Left ventricle myocardium inferior (tissue), 1 donor: ENCODE measurements at places on chromosomes 12 and 14.
A peak's percentile ranks its signal among the peaks of the same experiment; 100 is the strongest.

- DNase-seq = no peak
Measured at GRCh38 chr12:104463368-104463767, 6.6 kb downstream of the CHST11 start.

- peak; percentile 53 for DNase-seq
Measured at GRCh38 chr12:56991319-56992246, 14.8 kb downstream of the ZBTB39 start.

- no peak for DNase-seq
Measured at GRCh38 chr14:34052658-34053014, 101.8 kb upstream of the EGLN3 start.

DNA sequence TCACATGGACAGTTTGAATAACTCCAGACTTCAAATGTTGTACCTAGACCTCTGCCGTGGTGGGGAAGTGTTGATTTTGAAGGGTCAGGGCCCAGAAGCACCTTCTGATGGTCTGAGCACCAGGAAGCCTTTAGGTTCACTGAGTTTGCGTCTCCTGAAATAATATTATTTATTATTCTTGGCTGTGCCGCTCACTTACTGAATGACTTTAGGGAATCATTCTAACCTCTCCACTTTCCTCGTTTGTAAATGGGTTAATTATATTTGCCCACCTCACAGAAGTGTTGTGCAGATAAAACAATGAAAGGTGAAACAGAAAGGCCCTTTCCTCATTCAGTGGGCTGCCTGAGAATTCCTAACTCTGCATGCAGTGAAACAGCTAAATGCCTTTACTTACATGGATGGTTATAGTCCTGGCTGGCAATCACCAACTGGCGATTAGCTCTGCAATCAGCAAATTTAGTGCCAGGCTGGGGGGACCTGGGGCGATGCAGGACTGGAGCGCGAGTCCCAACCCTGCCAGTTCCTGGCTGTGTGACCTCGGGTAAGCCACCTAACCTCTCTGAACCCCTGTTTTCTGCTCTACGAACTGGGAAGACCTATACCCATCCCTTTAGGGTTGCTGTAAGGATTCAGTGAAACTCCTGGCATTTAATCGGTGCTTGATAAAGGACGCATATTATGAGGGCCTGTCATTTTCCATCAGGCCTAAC lies 57.5 kb downstream of the MAP1LC3B2 start:
- no peak for DNase-seq

DNA sequence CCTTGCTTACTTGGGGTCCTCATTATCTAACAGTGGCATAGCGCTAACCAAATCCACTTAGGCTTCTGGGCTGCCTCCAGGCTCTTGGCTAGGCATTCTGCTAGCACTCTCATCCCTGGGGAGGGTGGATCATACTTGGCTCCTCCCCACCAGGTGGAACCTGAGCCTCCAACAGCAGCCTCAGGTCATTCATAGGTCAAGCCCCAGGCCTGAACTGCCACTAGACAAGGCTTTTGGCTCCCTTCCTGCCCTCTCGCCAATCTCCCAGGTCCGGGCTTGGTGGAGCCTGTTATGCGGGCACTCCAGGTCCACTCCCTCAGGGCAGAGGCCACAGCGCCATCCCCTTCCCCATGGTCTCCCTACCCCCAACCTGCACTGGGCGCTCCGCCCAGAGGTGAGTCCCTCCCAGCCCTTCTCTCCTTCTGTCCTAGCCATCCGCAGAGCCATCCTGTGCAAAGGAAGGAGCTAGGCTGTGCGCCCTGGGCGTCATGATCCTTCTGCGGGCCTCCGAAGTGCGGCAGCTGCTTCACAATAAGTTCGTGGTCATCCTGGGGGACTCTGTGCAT lies 154.9 kb upstream of the AMIGO2 start:
- DNase-seq = no peak

GRCh38 chr12:14920475-14921126 lies 17.7 kb downstream of the ERP27 start:
- no peak for DNase-seq

GRCh38 chr12:50282721-50283228 lies 545 bp downstream of the LIMA1 start:
- DNase-seq = no peak

DNA sequence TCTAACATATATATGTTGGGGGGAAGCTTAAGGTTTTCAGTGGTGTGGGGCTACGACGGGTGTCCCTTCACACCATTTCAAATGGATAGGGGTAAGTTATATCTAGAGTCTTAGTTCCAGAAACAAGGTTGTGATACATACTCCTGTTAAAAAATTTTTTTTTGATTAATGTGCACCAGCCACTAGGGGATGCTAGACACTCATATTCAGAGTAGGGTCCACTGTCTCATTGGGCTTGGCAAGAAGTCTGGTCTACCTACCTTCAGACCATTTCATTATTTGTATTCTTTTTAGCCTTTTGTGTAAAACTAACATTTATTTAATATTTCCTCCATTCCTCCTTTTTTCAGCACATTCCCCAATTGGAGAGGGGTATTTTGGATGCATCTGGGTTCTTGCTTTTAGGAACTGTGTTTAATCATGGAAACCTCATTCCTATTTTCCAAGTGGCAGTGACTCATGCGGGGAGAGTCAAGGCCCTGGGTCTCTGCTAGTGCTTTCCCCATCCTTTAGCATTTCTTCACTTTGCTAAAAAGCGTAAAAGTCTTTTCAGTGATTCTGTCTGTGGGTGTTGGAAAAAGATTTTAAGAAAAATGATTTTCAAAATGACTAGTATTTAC lies 33.4 kb downstream of the ANO4 start:
- DNase-seq = no peak

DNA sequence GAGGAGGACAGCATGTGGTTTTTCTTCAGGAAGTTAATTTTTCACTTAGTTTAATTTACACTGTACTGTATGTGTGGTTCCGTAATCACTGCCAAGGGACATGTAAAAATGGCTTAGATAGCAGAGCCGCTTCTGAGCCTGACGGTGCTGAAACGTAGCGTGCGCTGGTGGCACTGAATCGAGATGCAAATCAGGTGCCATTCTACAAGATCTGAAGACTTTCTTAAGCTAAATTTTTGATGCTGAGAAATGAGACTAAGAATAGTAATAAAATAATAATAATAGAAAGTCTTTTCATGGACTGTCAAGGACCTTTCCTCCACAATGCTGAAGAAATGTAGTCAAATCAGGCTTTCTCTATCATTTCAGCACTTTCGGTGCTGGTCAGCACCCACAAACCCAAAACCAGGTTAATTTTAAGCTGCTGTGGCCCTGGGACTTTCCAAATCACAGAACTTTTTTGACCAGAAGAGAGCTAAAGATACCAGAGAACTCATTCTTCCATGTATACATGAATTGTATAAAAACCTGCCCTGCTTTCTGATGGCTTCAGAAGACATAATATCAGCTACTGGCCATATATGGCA lies 183.3 kb upstream of the LMO3 start:
- no peak for DNase-seq

DNA sequence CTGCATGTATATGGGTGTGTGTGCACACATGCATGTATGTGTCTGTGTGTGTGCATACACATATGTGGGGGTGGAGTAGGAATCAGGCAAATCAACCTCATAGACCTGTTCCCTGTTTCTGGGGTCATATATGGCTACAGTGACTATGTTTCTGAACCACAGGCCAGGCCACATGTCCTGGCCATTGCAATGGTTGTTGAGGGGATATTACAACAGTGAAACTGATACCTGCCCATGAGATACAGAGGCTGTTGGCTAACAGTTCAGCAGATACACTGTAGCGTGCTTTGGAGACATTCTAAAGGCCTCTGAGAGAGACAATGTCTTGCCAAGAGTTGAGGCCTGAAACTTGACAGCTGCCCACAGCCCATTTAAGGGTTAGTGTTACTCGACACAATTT lies 47.3 kb upstream of the FOS start:
- no peak for DNase-seq

DNA sequence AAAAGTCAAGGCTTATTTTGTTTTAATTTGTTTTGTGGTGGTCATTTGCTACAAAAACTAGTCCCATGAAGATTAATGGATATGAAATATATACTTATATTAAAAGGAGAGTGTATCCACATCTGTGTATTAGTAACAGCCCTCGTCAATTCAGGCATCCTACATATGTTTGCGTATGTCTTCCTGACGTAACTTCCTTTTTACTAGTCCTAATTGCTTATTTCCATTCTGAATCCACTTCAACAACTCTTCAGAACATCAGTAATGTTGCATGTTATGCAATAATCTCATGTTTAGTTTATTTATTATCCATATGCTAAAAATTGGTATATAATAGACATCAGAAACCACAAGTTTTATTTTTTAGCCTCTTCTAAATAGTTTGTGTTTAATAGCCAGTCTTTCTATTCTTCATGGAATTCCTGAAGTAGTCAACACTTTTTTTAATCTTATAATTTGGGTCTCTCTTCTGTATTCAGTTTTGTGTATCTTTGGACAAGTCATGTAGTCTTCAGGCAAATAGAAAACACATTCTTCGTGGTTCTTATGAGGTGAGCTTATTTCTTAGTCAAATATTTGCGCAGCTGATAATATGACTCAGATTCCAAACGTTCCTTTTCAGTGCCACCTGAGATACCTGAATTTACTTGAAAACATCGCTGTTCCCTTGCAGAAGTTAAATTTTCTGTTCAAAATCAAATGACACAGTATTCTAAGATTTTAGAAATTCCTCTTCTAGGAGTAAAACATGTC lies 268.6 kb downstream of the CCDC59 start:
- no peak for DNase-seq

DNA sequence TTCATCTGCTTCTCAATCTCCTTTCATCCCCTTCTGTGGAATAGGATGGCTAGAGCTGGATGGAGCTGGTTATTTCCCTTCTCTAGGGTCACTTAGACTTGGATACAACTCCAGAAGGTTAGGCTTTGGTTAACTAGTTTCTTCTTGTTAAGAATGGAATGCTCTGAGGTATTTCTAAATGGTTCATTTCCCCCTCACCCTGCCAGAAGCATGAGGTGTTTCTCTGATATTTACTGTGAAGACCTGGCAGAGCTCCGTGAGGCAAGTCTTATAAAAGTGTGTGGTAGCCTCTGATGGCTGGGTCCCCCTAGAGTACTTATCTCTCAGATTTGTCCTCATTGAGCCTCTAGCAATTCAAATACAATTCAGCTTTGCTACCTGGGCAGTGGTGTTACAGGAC lies 207.9 kb downstream of the SLC16A7 start:
- DNase-seq = no peak

- no peak for DNase-seq
Measured at GRCh38 chr12:82517027-82517426, 158.7 kb downstream of the METTL25 start.

- DNase-seq = no peak
Measured at GRCh38 chr12:75751769-75752471, 240.5 kb upstream of the KRR1 start.

GRCh38 chr12:75708802-75709201 lies 197.4 kb upstream of the KRR1 start:
- no peak for DNase-seq

GRCh38 chr12:2267703-2268470 lies 215.1 kb downstream of the CACNA1C start:
- DNase-seq = no peak

GRCh38 chr12:102478405-102479098 lies 1.8 kb downstream of the IGF1 start:
- DNase-seq = no peak

- no peak for DNase-seq
Measured at GRCh38 chr12:53927220-53928029, 11.2 kb upstream of the HOXC13 start.

GRCh38 chr12:96258104-96258961 lies 64.2 kb downstream of the ELK3 start:
- peak; percentile 61 for DNase-seq

GRCh38 chr14:95485222-95485819 lies 31.1 kb downstream of the SYNE3 start:
- DNase-seq = no peak

DNA sequence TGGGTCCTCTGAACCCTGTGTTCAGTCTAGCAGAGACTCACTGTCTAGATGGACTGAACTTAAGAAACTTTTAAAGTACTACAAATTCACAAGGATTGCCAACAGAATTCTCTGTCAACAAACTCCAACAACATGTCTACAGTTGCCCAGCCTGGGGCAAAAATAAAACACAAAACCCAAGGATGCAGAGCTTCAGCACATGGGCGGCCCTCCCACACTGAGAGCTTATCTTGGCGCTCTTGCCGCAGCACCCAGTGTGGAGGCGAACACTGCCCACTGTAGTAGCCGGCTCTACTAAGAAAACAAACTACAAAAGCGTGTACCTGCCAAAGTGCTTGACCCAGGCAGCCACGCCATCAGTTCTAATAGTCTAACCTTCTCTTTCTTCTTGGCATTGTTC lies 66.7 kb downstream of the PTPN21 start:
- no peak for DNase-seq

DNA sequence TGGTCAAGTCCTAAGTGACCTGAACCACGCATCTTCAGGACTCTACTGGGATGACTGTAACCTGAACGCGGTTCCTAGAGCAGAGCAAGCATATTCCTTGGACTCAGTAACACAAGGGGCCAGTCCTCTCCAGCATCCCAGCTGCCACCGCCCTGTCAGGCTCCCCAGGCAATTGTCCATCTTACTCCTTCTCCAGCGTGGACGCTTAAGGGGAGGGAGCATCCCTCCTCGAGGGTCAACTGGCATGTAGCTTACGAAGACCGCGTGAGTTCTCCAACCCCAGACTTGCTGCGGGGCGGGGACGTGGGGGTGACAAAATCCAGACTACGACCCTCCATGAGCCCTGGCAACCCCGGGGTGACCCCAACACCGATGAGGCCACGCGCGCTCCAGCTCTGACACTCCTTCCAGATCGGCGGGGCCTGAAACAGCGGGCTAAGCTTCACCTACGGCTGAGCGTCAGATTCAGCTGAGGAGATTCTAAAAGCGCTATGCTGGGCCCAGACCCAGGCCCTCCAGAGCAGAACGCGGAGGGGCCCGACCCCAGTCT lies 846 bp upstream of the MTHFD1 start:
- DNase-seq = no peak

DNA sequence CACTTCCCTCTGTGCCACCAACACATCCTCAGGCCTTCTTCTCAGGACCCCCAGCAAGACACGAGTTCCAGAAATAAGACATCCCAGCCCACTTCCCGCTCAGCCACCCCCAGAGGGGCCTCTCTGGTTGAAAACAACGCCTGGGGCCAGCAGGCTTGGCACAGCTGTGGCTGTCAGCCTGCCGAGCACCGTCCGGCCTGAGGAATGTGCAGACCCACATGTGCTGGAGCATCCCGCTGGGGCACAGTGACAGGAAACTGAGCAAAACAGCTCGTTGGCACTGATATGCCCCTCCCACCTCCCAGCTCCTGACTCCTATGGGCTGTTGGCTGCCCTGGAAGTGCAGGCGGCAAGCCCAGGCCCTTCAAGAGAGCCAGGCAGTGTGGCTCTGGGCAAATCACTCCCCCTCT lies 1.4 kb downstream of the SYNE3 start:
- DNase-seq = peak; percentile 67

- no peak for DNase-seq
Measured at GRCh38 chr12:84542289-84542688, 370.3 kb downstream of the SLC6A15 start.

- DNase-seq = no peak
Measured at GRCh38 chr14:99055816-99056215, 216.2 kb downstream of the BCL11B start.
